ENCODE measurements at places on chromosomes 5 and 9.
A peak's percentile ranks its signal among the peaks of the same experiment; 100 is the strongest.

- no peak for DNase-seq
Measured at GRCh38 chr5:53834500-53834899, 274.1 kb downstream of the NDUFS4 start.

GRCh38 chr5:163473635-163474243 lies 13.3 kb downstream of the HMMR start:
- DNase-seq, result no peak

GRCh38 chr5:78747705-78748359 lies 99.3 kb upstream of the LHFPL2 start:
- no peak for DNase-seq

- DNase-seq, result no peak
Measured at GRCh38 chr5:6307304-6307703, 71.0 kb downstream of the MED10 start.

DNA sequence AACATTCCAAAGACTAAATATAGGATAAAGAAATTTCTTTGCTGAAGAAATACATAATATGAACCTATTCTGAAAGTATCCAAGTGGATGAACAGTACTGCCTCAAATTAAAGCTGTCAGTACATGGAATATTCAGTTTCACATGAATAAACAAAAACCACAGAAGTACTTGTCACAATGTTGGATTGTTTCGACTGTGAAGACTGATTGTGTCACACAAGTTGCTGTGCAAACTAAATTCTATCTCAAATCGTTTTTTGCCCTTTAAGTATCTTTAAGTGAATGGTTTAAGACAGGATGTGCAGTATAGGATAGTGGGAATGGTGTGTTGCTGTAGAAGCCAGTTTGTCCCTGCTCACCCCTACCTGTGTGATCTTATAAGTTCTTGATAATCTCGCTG lies 137.4 kb upstream of the OTULINL start:
- no peak for DNase-seq

DNA sequence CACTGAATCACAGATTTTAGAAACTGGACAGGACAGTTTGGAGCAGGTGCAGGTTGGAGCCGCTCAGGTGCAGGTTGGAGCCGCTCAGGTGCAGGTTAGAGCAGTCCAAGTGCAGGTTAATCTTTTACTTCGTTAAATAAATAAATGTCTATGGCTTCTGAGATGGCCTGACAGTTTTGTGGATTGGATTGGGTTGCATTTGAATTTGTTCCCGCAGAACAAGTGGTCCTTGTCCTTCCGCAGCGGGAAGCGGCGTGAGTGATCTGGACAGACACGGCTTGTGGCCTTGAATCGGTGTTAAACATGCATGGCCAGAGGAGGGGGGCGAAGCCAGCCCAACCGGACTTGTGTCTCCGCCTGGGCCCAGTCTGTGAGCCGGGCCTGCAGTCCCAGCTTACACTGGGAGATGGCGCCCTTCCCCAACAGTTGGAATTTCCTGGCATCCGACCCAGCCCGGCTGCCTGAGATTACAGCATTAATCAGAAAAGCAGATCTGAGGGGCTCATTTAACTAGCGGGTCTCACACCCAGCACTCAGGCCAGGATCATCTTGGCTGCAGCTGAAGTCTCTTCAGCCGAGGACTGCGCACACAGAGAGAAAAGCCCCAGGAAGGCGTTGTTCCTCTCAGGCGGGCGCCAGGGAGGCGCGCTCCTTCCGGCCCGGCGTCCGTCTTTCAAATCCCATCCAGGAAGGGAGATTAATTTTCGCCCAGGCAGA lies 1.5 kb upstream of the OLFM1 start:
- DNase-seq, result peak; percentile 88

DNA sequence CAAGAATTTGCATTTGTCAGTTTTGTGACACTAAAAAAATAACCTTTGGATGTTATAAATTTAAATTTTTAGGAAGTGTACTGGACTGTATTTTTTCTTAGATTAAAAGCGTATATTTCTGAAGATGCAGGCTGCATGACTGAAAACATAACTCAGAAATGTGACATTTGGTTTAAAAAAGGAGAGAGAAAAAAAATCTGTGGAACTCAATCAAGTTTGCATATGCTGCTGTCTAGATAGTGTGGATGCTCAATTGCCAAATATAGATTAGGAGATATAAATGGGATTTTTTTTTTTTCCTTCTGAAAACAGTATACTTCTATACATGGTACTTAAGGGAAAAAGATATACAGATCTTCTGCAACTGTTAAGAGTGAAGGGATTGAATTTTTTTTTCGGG lies 402.3 kb downstream of the TAF11L14 start:
- no peak for DNase-seq

GRCh38 chr5:16809395-16810207 lies 126.5 kb downstream of the MYO10 start:
- no peak for DNase-seq

DNA sequence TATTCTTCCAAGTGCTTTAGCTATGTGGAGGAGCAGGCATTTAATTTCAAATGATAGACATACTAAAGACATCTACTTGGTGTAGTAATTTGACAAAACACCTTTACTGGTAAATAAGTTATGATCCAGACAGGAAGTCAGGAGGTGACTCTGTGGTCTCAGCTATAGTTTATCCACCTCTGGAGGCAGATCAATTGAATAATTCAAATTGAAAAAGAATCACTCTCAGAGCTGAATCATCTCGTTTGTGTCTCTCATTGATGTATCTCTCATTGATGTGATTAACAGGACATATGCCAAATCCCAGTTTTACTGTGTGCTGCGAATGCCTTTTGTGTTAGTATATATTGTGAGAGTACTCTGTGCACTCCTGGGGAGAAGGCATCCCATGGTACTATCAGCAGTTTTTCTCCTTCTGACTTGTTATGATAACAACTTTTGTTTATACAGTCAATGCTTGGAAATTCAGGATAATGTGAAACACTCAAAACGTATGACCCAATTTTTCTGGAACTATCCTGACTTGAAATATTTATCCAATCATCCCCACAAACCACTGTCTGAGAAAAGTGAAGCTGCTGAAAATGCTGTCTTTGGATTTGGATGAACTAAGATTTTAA lies 48.5 kb upstream of the DAB2 start:
- no peak for DNase-seq

DNA sequence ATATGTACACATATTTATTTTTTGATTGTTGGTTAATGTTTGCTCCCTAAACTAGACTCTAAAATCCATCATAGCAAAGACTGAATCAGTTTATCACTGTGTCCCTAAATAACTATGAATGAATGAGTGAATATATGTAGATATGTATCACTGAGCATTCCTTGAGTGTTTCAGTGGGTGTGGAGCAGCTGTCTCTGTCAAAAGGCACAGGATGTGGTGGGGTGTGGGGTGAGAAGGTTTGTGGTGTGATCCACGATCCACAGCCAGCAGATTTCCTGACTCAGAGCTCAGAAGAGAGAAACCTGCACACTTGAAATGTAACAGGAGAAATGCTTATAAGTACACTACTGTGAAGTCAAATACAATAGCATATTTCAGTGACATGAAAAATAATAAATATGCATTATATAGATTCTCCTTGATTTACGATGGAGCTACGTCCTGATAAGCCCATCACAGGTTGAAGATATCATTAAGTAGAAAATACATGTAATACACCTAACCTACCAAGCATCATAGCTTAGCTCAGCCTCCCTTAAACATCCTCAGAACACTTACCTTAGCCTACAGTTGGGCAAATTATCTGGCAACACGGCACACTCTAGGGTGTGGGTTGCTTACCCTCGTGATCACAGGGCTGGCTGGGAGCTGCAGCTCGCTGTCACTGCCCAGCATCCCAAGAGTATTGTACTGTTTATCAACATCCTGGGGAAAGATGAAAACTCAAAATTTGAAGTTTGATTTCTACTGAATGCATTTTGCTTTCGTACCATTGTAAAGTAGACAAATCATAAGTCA lies 287.0 kb downstream of the GAS1 start:
- no peak for DNase-seq

DNA sequence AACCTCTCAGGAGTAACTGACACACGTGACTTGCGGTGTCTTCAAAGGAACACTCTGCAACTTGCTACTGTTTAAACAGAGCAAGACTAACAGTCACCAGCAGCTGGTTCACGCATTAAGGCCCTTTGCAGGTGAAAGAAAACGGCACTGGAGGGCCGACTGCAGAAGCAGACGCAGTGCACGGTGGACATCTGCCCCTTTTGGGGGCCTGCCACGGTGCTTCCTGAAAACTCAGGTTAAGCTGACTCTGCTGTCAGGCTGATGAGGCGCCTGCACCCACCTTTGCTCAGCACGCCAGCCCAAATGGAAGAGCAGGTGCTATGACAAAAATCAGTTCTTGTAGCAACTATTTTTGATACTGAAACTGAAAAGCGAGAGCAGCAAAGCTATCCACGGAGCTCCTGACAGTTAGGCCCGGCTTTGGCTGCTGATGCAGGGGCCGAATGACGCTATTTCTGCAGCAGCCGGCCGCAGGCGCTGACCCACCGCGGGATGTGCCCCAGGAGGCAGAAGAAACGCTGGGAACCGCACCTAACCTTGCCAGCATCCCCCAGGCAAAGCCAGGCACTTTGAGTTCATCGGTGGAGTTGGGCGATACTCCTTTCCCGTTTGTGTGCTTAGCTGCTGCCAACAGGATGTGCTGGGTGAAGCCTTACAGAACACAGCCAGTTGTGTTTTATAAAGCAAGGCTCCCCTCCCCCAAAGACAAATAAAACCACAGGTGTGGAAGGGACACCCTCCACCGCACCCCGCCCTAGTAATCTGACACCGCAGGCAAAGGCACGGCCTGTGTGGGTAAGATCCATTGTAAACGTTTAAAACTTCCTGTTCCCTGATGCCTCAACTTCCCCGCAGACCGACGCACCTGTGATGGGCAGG lies 21.1 kb upstream of the TERT start:
- DNase-seq, result no peak

DNA sequence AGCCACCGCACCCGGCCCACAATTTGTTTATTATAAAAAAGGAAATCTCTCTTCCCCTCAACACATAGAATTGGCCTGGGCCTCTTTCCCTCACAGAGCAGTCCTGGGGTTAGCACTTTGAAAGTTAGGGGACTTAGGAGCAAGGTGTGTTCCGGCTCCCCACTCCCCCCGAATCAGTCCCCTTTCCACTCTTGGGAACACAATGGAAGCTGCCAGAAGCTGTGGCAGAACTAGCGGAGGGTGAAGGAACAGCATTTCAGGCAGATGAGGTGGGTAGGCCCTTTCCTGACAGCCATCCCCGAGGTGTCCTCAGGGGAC lies 16.4 kb upstream of the C5orf47 start:
- no peak for DNase-seq

DNA sequence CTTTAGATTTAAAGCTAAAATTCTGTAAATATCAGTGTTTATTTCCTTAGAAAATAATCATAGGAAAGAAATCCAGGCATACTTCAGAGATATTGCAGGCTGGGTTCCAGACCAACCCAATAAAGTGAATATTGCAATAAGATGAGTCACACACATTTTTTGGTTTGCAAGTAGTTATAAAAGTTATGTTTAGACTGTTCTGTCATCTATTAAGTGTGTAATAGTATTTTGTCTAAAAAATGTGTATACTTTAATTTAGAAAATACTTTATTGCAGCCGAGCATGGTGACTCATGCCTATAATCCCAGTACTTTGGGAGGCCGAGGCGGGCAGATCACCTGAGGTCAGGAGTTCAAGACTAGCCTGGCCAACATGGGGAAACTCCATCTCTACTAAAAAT lies 6.9 kb upstream of the RIC1 start:
- no peak for DNase-seq

DNA sequence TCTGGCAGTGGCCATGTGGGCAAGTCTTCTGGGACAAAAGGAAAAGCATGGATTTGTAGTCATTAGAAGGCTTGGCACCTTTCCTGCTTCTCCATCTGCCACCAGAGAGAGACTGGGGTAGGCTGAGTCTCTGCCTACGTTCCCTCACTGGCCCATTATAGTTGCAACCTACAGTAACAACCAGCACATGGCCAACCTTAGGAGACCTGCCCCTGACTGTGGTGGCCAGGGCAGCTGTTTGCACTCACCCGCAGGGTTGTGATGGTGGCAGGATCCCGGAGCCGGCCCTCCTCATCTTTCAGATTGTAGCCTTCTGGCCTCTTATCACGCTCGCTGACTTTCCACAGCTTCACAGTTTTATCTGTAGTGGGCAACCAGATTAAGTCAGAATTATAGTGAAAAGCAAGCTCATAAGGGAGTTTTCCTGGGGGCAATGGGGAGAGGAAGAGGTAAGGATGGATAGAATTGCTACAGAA lies 174.9 kb upstream of the GPR151 start:
- DNase-seq, result no peak

- no peak for DNase-seq
Measured at GRCh38 chr5:153517241-153517611, 26.8 kb downstream of the GRIA1 start.
